ENCODE measurements at places on chromosomes 3 and 15.

- DNase-seq: no peak
Observed at GRCh38 chr3:44208086-44208485, 33.6 kb upstream of the TOPAZ1 start.

DNA sequence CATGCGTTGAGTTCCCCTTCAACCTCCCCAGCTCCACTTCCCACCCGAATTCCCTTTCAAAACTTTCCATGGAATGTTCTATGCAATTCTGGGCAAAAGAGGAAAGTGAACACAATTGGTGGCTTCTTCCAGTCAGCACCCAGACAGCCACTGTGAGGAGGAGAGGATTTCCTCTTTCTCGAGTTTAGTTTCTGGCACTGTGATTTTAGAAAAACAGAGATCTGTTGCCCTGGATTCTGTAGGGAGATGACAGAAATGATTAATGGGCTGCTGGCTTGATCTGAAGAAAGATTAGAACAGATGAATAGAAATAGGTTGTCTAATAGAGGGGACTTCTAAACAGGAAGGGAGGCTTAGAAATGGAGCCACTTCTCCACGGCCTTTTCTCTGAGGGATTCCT lies 172.0 kb downstream of the MCTP2 start:
- no peak for DNase-seq

DNA sequence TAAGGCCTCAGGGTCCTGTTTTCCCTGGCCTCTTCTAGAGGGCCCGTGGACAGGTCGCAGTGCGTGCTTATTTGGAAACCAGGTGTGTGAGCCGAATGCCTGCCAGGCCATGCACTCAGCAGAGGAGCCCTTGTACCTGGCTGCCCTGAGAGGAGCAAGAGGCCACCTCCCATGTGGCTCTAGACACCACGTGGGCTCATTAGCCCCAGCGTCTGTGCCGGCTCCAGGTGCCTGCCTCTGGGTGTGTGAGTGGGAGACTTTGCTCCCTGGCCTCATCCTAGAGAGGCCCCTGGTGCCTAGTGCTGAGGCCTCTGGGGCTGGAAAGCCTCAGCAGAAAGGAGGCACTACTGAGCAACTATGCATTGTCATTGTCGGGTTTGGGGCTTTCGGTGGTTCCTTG lies 50.4 kb downstream of the KLF13 start:
- no peak for DNase-seq

DNA sequence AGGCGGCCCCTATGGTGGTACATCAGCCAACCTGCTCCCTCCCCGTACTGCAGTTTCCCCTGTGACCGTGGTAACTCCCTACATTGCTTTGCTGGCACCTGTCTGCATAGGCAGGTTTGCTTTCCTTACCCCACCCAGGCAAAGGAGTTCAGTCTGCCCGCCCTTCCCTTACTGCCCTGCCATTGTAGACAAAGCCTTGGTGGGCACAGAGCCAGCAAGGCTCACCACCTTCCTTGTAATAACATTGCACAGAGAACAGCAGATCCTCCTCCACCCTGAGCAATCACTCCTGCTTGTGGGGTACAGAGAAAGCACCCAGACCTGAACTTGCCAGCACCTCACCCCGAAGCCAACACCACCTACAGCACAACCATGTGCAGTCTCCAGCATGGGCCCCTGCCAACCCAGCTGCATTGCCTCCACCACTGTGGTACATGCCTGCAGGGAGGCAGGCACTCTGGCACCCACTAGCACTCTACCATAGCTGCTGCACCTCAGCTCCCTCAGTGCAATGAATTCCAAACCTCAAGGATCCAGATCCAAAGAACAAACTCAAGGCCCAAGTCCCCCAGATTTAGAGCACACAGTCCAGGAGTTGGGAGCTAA lies 192.7 kb upstream of the KCNMB2 start:
- DNase-seq: no peak

GRCh38 chr3:149970716-149971402 lies at the start of gene PFN2:
Gene PFN2, minus strand, starts transcription at chr3:149970895. Its CDS starts 39 bp downstream, at chr3:149970856.
- DNase-seq: peak; percentile 85

DNA sequence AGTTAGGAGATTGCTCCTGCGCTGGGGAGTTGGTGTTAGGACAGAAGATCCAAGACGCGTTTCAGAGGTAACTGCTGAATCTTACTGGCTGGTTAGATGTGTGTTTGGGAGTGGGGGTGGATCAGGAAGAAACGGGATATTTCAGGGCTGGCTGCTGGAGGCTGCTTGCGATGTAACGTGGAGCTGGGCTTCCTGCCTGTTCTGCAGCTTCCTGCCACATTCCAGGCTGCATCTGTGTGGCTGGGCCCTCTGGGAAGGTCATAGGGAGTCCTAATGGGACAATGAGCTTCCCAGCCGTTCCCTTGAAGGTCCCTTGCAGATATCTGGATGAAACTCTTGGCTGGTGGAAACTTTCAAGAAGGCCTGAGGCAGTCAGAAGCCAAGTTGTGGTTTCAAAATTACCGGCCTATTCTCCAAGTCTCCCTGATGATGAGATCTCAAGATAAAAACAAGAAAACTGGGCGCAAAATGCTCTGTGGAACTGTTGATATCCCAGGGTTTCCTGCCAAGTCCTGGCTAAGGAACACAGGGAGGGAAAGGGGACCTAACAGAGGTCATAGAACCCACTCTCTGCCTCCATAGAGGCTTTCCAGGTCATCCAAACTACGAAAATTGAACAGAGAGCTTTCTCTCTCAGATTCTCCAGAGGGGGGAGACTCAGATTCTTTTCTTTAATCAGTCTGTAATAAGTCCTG lies 67.0 kb downstream of the NOX5 start:
- DNase-seq: no peak

DNA sequence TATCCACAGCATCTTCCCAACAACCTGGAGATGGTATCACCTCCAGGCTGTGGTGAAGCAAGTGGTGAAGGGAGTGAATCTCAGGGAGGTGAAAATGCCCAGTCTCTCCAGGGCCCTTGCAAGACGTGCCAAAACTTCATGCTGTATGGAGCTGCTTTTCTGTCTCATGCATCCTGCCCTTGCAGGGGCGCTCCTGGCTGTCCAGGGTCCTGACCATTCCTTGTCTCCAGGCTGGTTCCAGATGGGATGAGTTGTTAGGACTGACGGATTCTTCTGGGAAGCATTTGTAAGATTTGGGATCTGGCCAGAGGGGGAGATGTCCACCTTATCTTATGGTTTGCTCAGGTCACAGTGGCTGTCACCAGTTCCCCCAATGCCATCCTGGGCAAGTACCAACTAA lies 15.8 kb downstream of the TGM4 start:
- no peak for DNase-seq

GRCh38 chr3:10408680-10409079 lies 87.8 kb upstream of the SEC13 start:
- no peak for DNase-seq

DNA sequence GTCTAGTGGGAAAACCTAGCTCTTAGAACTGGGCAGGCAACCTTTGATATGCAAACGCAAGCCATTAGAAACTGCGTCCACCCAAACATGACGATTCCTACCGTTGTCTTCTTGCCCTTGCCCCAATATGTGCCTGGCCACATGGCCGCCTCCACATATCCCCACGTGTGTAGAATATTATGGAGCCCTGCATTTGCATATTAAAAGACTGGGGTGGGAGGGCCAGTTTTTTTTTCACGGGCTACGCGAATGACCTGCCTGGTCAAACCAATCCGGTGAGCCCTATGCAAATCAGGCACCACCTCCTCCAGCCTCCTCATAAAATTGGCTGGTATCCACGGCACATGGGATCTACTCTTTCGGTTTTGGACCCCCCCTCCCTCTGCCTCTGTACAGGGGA lies 381.0 kb upstream of the RGMA start:
- no peak for DNase-seq

DNA sequence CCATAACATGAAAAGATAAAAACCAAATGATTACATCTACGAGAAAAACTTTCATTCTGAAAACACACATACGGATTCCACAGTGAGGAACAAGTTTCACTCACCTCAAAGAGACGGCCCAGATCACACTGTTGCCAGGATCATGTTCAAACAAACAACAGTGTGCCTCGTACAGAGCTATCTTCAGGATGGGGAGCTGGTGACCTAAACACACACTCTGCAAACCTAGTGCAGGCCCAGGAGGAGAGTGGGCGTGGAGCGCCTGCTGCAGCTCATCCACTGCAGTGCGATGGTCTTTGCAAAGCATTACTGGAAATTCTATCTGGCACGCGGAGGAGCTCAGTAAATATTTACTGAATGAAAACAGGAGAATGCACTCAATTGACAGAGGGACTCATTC lies 38.5 kb downstream of the TAMM41 start:
- DNase-seq: no peak

DNA sequence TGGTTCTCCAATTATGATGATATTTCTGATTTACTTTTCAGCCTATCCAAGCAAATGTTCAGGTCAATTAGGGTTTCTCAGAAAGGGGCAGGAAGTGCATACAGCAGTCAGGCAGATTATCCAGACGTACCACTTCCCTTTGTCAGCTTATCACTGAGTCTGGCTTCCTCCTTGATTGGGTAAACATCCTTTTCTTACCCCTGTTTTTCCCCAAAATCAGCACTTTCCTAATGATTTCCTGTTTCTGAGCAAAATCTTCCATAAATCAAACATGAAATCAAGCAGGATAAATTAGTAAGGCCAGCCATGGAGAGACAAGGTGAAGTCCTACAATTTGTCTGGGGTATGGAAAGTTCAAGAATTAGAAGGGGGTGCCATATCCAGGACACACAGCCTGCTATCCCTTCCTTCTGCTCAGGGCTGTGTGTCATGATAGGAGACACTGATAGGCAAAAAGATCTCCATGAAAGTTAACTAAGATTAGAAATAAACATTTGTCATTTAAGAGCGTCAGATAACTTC lies 29.0 kb downstream of the ADIPOQ start:
- no peak for DNase-seq

DNA sequence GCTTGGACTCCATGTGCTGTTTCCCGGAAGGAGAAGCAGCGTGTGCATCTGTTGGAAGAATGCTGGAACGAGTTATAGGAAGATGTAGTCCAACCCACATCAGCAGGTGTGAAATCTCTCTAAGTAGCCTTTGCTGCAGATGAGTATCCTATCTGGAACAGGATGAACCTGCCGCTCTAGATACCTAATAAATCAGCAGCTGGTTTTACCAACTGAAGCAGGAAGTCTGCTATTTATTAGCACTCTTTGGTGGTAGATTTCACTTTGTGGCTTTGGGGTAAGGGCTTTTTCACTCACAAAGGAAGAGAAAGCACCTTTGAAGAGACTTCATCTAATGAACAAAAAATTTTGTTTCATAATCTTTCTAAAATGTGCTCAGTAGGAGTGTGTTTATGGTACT lies 66.4 kb downstream of the DCUN1D1 start:
- DNase-seq: no peak

DNA sequence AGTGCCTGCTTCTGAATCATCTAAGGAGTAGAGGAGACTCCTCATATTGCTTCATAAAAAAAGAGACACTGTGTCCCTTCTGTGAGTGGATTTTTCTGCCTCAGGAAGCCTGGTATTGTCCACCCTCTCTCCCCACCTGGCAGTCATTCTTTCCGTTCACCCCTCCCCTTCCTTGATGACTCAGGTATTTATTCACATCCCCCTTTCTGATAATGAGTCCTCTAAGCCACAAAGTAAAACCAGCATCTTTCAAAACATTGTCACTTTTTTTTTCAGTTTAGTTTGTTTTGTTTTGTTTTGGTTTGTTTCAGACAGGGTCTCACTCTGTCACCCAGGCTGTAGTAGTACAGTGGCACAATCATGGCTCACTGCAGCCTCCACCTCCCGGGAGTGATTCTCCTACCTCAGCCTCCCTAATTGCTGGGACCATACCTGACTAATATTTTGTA lies 65.2 kb upstream of the UBE2E1 start:
- no peak for DNase-seq

DNA sequence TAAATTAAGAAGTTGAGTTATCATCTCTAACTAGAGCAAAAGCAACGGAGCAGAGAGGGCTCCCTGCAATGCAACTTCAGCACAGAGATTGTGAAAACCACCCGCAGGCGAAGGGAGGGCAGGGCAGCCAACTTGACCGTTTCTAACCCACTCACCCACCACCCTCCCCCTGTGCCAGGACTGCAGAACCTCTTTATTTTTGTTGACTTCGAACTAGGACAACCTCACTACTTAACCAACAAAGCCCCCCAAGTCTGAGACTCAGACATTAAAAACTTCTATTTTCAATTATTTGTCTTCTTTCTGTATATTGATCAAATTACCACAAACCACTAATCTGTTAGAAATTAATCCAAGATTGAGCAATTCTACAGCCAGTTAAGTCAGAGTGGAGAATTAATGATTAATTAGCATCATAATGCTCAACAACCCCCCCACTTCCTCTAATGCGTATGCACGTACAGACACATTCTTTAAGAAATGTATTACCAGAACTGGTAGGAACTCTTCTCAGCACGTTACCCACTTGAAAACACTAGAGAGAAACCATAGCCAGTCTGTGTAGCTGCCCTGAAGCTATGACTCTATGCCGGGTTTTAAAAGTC lies 2.0 kb downstream of the MGLL start:
- DNase-seq: no peak

DNA sequence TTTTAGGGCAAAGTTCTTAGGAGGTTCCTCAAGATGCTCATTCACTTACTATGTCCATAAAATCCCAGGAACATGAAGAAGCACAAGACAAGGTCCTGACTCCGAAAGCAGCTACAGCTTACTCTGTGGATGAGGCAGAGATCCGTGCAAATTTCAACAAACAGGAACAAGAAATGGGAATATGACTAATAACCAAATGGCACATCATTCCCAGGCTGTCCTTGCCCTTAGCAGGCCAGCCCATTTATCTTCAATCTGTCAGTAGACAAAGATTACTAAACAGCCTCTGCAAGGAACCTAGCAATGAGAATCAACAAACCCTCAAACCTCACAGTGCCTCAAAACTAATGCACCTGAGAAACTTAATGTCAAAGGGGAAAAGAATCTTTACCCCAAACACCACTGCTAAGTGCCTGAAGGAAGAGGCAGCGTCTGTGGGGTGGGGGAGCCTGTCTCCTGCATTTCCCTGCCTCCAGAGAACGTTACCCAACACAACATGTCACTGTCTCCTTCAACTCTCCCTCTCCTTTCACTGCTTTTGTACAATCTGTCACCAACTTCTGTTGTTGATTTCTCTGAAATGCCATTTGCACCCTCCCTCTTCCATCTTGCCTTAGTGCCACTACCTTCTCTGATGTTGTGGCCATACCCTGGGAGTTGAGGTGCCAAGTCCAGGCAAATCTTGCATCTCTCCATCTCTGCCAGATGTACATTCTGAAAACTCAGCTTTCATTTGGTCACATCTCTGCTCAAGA lies 4.8 kb downstream of the TNFAIP8L3 start:
- DNase-seq: no peak

- no peak for DNase-seq
Observed at GRCh38 chr3:123628996-123629746, 44.3 kb upstream of the HACD2 start.

Data from NCI-H2171 (cell line).